NCI-H510A treated with DMSO at 0.1 percent for 48 hours (cell line): ENCODE measurements at places on chromosomes 16 and 17.

DNA sequence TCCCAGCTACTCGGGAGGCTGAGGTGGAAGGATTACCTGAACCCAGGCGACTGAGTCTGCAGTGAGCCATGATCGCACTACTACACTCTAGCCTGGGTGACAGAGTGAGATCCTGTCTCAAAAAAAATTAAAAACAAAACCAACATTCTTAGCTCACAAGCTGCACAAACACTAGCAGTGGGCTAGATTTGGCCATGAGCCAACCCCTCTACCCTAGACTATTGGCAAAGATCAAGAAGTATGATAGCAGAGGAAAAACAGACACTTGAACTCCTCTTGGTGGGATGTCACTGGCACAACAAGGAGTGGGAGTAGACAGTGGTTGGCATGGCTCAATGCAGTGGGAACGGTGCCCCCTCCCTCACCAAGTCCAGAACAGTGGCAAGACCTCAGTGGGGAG is 19.6 kb upstream of the RIPOR1 start:
- no peak for DNase-seq

DNA sequence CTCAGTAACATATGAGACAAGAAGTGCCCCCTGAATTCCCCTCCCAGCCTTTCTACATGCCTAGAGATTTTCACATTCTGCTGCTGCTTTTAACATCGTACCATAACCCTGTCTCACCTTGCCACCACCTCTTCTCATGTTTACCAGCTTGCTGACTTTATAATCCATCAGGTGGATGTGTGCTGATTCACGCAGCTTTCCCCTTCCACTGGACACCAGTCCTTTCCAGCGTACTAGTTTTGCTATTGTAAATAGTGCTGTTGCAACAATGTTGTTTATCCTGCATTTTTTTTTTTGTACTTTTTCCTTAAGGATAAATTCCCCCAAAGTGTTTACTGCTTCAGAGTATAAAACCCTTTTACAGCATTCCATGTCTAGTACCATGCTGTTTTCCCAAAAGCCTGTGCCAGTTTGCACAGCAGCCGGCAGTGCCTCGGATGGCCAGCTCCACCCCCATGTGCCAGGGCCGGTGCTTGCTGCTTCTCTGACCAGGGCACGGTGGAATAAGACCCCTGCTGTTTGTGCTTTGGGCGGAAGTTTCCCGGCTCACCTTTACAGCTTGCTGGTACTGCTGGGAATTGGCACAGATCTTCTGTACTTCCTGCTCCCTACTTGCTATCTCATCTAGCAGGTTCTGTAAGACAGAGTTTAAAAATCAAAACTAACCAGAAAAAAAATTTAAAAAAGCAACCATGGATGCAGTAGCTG is 41.3 kb downstream of the UBN1 start:
- no peak for DNase-seq

DNA sequence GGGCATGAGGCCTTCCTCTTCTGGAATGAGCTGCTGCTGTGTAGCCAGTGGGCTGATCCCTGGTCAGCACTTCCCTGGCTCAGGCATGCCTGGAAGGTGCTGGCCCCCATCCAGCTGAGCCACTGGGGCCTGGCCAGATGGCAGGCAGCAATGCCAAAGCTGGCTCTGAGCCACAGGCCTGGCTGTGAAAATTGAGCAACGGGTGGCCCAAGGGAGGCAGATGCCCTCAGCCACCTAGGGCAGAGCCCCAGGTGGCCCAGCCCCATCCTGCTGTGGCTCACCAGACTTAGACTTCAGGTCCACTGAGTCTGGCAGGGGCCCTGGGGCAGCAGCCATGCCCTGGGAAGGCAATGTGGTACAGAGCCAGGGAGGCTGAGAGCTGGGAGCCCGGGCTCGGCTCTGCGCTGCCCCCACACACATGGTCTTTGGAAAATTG is 8.5 kb upstream of the CRHR1 start:
- peak; percentile 51 for DNase-seq

GRCh38 chr16:76535-77272 is 1.3 kb upstream of the MPG start:
- DNase-seq: peak; percentile 10
